ENCODE measurements at places on chromosomes 7 and 10.
A peak's percentile ranks its signal among the peaks of the same experiment; 100 is the strongest.

GRCh38 chr10:8298896-8299570, 244.5 kb downstream of the GATA3 start:
- H3K27me3 ChIP-seq = peaks cover 5% of the 10 kb centered on the region
- no peaks in the 10 kb centered on the region for H3K36me3 ChIP-seq
- no peaks in the 10 kb centered on the region for H3K4me1 ChIP-seq
- no peak for DNase-seq

DNA sequence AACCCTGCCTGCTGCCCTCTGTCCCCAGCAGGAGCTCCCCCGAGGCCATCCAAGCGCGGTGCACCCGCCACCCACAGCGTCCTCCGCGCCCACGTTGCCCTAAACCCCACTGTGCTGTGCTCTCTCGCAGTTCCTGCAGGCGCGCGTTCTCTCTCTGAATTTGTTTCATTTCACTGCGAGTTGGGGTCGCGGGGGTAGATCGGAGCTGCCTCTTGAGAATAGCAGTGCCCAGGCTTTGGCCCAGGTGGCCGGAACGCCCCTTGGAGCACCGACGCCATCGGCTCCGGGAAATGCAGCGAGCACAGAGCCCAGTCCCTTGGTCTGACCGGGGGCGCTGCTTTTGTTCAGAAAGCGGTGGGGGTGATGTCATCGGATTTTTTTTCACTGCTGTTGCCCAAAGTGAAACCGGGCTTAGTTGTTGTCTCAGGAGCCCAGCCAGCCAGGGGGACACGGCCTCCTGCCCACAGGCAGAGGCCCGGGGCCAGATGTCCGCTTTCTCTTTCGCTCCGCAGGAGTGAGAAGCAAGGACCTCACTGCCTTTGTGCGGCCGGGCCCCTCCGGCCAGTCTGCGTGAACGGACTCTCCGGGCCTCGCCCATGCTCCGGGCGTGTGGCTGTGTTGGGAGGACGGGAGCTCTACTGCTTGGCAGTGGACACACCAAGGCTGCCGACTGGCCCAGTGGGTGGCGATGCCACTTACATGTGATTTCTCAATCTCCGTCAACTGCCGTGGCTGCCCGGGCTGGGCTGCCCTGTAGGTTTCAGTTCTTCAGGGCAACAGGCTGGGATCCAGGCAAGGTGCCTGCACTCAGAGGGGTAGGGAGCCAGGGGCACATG, 43.1 kb downstream of the FOXK1 start:
- H3K4me1 ChIP-seq = peaks cover 22% of the 10 kb centered on the region
- H3K27ac ChIP-seq = peak overlapping the region; percentile 93
- H3K27me3 ChIP-seq = no peaks in the 10 kb centered on the region

GRCh38 chr7:105521717-105522463, at the start of gene PUS7:
Gene PUS7, minus strand, starts transcription at chr7:105522271. Its CDS starts 13,759 bp downstream, at chr7:105508512.
- H3K4me1 ChIP-seq = no peaks in the 10 kb centered on the region
- peak; percentile 95 for DNase-seq
- H3K27me3 ChIP-seq = no peaks in the 10 kb centered on the region
- peak within 1 kb of the TSS; percentile 73 for H3K4me3 ChIP-seq

- H3K27me3 ChIP-seq = no peaks in the 10 kb centered on the region
- H3K36me3 ChIP-seq = no peaks in the 10 kb centered on the region
- H3K4me1 ChIP-seq = no peaks in the 10 kb centered on the region
- DNase-seq = no peak
Observed at GRCh38 chr10:17993361-17993760, 41.6 kb downstream of the SLC39A12 start.

DNA sequence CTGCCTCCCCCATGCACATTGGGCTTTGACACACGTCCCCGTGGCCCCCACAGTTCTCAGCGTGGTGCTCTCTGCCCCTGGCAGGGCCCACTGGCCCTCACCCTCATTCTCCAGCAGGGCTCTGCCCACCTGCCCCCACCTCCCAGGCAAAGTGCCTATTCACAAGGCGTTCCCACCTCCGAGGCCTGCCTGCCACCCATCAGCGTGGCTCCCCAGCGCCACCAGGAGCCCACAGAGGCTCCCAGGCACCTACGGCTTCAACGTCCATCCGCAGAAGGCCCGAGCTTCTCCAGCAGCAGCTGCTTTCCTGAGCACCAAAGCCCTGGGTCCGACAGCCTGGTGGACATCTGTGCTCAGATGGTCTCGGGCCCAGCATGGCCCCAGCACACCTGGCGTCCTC, 211.8 kb upstream of the PPP2R2D start:
- no peaks in the 10 kb centered on the region for H3K4me1 ChIP-seq
- DNase-seq = no peak
- no peaks in the 10 kb centered on the region for H3K36me3 ChIP-seq
- no peak overlapping the region for H3K27ac ChIP-seq

All from kidney (tissue), 22 donors.